ENCODE measurements at places on chromosomes 7 and 10. TPM values are rescaled to one million over a fixed set of nuclear protein-coding genes. Genes with fewer than 3 reads are reported as not detected.

C7orf57 gene
- not detected for total RNA-seq

SFRP4 gene
- total RNA-seq = 2.6 TPM

GNGT1 gene
- not detected for total RNA-seq

STEAP4 gene
- total RNA-seq = 4.9 TPM

HTRA1 gene
- total RNA-seq = 523 TPM

GNB2 gene
- 244 TPM for total RNA-seq

AGAP4 gene
- total RNA-seq = 1.6 TPM

WDR86 gene
- total RNA-seq = 7.6 TPM

ADCY1 gene
- total RNA-seq = 1.9 TPM

ZDHHC6 gene
- total RNA-seq = 11.1 TPM

FAM171A1 gene
- total RNA-seq = 20.9 TPM

COL26A1 gene
- total RNA-seq = not detected

LMBR1 gene
- 35.1 TPM for total RNA-seq
